ENCODE measurements at places on chromosomes 5 and 9.

DNA sequence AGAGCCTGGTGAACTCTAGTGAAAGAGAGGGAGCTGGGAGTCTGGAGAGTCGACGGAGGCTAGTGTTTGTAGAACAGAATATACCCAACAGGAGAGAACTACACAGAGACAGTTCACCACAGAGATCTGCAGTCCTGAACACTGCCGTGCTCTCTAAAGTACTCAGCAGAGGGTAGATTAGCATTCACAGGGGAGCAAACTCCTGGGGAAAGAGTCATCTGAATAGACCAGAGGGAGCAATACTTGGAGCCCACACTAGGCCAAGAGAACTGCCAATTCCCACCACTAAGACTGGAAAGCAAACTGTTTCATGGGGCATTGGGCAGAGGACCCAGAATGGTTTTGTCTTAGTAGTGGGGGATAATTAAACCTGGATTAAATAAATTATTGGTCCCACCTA, 235.6 kb downstream of the EDIL3 start:
- DNase-seq: no peak

- no peak for DNase-seq
Observed at GRCh38 chr5:172107571-172107970, 80.5 kb downstream of the STK10 start.

GRCh38 chr9:96437454-96437853, 12.5 kb upstream of the HABP4 start:
- DNase-seq: no peak

GRCh38 chr9:123353041-123353440, 3.0 kb upstream of the CRB2 start:
- no peak for DNase-seq

GRCh38 chr9:134283111-134283515, 43.1 kb upstream of the RXRA start:
- DNase-seq: no peak

DNA sequence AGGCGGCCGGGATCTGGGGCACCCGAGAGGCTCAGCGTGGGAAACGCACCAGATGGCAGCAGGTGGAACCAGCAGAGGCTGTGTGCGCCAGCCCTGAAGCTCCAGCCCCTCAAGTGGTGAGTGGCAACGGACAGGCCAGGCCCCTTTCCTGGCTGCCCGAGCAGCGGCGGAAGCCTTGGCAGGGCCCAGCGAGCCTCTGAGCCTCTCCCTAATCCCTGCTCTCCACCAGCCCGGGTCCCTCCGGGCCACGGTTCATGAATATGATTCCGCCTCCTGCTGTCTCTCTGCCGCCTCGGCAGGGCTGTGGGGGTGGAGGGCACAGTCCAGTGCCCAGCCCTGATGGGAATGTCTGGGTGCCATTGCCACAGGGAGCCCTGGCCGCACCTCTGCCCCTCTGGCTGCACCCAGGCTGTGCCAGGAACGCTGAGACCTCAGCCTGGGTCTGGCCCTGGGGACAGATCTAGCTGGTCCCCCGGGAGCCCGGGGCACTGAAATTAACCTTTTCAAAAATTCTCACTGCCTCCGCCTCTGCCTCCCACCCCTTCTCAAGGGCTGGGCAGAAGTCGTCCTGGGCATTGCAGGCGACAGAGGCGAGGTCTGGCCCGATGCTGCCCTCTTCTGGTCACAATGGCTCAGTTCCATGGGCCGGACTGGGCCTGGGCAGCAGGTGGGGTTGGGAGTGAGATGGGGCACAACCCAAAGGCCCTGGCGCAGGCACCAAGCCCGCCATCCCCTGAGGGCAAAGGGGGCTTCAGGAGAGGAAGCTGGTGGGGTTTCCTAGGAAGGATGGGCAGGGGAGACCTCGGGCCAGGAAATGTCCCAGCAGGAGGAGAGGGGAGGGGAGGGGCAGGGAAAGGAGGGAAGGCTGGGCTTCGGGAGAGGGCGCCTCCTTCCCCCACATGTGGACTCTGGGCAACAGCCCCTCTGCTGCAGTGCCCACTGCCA, 20.3 kb downstream of the CCDC187 start:
- DNase-seq: peak; percentile 55

DNA sequence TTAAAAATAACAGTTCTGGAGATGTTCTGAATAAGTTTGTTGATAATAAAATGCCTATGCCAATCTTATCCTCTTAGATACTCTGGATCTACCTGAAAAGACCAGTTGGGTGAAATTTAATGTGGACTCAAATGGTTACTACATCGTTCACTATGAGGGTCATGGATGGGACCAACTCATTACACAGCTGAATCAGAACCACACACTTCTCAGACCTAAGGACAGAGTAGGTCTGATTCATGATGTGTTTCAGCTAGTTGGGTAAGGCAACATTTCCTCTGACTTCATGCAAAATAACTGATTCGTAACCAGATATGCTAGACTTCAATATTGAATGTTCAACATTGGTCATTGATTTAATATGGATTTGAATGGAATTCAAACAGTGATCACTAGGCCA, 27.0 kb downstream of the ERAP2 start:
- DNase-seq: no peak

DNA sequence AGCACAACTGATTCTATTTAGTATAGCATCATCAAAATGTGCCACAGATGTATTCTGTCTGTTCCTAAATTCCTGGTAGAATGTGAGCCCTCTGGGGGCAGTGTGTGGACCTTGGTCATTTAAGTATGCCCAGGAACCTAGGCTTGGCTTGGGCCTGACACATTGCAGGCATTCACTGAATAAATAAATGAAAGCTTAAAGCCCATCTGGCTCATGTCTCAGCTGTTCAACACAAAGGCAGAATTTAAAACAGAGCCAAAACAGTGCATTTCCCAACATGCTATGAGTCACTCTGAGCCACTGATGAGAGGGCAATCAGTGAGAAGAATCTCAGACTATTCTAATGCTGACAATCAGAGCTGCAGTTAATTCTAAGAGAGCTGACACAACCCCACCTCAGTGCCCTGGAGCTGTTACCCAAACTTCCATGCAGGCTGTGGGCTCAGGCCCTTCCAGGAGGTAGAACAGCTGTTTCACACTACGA, 8.1 kb downstream of the FAM193B start:
- DNase-seq: no peak
